HS-5 (cell line): ENCODE measurements at places on chromosomes 5 and 9.
A peak's percentile ranks its signal among the peaks of the same experiment; 100 is the strongest.

DNA sequence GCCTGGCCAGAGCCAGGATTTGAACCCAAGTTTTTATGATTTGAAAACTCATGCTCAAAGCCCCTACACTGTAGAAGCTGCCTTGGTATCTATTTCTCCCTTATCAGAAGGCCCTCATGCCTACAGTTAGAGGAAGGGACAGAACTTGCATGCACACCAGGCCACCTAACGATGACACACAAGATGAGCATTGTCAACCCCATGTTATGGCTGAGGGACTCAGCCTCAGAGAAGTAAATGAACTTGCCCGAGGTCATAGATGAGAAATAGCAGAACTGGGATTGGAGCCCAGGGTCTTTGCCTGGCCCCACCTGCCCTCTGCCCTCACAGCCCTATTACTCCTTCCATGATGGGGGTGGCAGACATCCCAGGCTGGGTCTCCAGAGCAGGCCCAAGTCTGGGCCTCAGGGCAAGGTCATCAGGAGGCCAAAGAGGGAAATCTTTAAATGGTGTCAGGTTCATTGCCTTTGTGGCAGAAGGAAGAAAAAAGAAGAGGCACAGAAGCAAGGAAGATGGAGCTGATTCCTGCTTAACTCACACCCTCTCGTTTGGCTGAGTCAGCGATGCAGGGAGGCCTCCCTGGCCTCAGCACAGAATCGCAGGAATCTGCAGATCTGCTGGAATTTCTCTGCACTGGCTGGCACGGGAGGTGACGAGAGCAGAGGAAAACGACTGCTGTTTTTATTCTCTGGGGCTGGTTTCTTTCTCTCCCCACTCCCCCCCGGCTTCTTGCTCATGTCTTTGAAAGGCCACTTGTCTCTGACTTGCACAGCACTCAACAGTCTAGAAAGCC is 20.6 kb upstream of the CRB2 start:
- no peak for DNase-seq

DNA sequence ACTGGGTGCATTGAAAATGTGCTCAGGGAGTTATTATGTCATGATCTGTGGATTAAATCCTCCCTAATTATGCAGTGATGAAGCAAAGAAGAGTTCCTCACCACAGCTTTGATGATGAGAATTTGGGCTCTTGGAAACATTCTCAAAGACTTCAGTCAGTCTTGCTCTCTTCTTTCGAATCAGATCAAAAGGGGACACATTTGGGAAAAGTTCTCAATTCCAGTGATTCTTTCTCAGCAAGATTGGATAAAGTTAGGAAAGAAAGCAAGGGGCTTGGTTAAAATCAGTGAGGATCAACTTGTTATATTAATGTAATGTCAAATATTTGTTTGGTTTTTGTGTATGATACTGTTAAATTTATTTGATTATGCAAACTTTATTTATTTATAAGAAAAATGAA is 411.3 kb upstream of the ACTBL2 start:
- no peak for DNase-seq

DNA sequence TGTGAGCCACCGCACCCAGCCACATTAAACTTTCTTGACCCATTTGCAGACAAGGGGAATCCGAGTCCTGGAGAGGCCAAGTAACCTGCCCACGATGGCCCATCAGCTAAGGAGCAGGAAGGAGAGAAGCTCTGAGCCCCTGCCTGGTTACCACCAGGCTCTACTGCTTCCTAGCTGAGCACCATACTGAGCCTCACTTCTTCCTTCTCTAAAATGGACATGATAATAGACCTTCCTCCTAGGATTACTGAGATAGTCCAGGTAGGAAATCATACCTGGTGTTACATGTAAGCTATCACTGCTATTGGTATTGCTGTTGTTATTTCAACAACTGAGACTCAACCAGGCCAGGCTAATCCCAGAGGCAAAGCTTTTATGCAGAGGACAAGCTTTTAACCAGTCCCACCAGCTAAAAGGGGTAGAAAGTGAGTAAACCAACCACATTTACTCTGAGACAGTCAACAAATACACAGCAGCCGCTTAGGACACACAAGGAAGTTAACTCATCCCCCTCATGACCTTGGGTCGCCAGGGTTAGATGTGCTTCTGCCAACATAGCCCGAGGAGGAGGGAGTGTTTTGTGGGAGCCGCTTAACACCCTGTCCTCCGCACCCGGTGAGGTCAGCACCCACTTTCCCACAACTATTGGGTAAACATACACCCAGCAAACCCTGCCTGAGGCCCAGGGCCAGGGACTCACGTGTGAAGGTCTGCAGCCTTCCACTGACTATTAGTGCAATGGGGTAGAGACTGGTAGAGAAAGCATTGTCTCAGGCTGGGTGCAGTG is 20.6 kb upstream of the PTGES start:
- DNase-seq, result peak; percentile 63

DNA sequence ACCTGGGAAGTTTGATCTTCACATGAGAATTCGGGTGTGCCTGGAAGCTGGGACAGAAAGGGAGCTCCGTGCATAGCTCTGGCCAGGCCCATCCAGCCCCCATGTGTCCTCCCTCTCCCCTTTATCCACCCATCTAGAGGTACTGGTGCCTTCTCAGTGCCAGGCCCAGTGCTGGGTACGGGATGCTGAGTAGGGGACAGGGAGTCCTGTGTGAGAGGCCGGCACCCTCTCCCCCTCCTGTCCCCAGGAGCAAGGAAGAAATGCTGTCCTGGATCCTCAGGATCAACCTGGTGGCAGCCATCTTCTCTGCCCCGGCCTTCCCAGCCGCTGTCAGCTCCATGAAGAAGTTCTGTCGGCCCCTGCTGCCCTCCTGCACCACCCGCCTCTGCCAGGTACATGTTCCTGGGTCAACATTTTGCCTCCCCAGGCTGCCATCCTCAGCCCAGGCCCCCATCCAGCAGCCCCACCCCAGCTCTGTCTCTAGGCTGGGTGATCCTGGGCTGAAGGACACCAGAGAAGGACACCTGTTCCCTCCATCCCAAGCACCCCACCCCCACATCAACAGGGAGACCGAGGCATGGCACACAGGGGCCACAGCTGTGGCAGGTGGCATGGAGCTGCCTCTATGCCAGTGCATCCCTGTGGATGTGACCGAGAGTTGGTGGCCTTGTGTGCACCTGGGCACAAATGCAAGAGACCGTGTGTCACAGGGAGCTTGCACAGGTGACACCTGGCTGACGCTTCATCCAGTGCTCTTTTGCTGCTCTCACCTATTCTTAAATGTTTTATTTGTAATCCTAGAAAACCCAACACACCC is 43.0 kb downstream of the PSD2 start:
- DNase-seq, result no peak

GRCh38 chr9:106075236-106075959 is 381.1 kb downstream of the TMEM38B start:
- no peak for DNase-seq

DNA sequence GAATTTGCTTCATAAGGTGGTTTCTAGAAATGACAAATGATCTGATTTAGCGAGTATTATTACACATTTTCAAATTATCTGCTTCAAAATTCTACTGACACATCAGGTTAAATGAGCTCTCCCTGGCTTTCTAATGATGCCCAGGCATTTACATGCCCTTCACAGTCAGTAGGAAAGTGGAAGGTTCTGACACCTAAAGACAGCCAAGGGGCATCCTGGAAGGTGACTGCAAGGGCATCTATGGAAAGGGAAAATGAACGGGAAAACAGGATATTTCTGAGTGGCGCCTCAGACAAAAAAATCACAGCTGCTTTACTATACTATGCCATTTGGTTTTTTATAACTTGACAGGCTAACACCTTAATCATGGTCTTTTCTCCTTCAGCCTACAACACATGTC is 31.0 kb downstream of the ANKH start:
- no peak for DNase-seq

DNA sequence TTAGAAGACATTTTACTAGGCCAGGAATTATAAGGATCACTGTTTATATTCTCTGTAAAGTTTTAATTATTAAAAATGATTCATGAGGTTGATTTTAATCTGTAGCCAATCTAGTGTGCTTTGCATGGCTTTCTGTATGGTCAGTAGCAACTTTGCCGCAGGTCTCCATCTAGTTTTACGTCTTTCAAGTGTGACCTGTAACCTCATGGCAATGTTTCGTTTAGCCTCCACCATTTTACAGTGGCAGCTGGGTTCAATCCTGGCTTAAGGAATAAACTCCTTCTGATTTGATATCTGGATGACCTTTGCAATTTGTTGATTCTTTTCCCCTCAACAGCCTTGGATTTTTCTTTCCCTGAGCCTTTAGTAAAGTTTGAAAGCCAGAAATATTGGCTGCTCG is 434.5 kb upstream of the CDH9 start:
- DNase-seq, result no peak

DNA sequence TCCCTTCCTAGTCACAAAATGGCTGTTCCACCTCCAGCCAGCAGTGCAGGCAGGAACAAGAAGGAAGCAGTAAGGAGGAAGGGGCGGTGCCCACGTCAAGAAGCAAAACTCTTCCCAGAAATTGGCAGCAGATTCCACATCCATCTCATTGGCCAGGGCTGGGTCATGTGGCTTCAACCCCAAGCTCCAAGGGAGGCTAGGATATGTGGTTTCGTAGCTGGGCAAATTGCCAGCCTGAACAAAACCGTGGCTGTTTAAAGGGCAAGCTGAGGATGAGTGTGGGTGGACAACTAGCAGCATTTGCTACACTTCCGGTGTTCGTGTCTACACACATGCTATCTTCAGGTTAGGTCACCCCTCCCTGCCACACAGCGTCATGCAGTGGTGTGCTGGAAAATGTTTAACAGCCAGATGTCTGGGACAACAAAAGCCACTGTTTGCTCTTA is 92.1 kb upstream of the MAP1B start:
- DNase-seq, result no peak

DNA sequence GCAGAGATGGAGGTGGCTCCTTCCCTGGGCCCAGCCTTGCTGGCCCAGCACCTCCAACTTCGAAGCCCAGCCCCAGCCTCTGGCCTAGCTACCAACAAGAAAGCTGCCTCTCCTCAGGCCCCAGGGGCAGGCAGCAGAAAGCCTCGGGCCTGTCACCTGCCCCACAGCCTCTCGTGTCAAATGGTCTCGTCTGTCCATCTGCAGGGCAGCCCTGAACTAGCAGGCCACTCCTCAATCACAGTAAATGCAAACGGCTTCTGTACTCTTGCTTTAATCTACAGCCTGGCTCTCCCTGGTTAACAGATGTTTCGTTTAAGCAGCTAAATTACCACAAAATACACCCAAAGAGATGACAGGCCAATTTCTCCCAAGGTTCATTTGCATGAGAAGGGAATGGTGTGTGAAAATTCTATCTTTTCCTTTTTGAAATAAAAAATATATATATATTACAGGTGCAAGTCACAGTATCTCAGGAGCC is 21.5 kb downstream of the VAV2 start:
- no peak for DNase-seq

DNA sequence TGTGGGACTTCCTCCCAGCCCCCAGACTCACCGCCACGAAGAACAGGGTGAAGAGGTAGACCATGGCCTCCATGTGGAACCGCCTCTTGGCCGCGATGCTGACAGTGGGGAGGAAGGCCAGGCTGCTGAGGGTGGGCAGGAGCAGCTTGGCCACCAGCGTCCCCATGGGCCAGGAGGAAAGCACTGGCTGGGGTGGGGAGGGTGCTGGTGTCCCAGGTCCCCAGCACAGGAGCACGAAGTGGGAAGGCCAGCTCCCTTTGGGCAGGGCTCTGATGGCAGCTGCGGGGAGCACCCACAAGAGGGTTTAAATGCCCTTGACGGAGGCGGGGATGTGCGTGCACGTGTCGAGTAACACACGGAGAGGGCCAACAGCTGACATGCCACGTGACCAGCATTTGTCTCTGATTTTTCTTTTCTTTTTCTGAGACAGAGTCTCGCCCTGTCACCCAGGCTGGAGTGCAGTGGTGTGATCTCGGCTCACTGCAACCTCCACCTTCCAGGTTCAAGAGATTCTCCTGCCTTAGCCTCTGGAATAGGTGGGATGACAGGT is at the start of gene MYMK:
Gene MYMK (minus strand): TSS at position 281 of the 550 bp plus-strand sequence. CDS start 115 bp downstream, at position 166.
- no peak for DNase-seq

GRCh38 chr5:93311881-93312280 is 269.1 kb downstream of the NR2F1-AS1 start:
- no peak for DNase-seq

DNA sequence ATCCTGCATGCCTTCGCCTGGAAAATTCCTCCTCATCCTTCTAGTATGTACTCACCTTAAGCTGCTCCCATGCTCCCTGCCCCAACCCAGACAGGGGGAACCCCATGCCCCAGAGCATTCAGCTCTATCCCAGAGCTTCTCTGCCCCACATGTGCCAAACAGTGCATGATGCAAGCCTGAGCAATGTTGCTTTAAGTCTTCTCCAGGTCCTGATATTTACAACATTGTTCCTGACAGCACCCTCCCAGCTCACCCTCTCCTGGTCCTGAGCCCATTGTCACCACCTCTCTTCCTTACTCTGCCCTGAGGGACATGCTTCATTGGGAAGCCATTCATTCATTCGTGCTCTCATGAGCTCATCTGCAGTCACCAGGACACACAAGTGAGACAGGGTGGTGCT is 23.4 kb upstream of the BARX1 start:
- DNase-seq, result no peak

DNA sequence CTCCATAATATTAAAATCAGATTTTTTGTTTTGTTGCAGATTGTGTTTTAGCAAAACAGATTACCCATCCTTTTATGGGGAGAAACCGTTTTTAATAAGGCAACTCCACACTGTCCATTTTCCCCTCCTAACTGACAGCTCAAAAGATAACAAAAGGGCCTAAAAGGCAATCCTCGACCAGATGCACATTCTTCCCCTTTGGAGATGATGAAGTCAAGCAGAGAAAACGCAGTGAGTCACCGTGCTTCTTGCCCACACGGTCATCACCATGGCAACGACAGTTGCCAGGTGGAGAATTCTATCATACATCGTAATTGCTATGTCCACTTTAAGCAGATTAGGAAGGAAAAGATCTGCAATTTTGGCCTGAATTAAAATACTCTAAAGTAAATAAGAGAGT is 96.4 kb downstream of the DIRAS2 start:
- peak; percentile 92 for DNase-seq

- DNase-seq, result no peak
These were observed 808 bp downstream of the SPOCK1 start for GRCh38 chr5:137498301-137498735.
